ENCODE measurements at places on chromosomes 7 and 10.

DNA sequence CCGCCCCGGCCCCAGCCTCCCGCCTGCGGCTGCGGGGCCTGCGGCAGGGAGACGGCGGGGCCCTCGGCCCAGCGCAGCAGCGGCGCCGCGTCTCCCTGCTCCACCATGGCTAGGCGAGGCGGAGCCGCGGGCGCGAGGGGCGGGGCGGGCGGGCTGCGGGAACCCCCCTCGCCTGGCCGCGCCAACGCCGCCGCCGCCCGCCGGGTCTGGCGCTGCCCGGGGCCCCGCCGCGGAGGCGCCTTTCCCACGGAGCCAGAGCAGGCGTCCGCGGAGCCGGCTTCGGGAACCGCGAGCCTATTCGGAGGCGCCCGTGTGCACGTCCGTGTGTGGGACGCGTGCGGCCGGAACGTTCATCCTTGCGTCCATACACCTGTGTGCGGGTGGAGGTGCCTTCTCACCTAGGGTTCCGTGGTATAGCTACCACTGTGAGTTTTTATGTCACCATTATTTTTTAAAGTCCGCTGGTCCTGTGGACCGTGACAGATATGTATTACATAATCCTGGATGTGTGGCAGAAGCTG, at the start of gene DENND11:
DENND11 (minus strand) TSS at position 120 of the 521 bp plus-strand sequence; CDS start at position 107, 13 bp downstream.
- DNase-seq: peak; percentile 52

DNA sequence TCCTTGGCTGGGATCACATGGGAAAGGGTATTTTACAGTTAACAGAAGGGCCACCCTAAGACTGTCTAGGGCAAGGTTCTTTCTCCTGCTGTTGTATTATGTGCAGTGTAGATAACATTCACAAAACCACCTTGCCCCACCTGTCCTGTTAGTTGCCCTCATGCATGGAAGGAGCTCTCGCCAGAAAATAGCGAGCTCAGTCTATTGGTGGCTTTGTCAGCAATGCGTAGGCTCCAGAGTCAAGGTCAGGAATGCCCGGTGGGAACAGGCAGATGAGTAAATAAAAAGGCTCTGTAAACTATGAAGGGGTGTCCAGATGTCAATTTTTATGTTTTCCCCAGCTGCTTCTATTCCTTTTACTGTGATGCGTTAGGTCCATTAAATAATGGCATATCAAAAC, 107.1 kb upstream of the WDR11 start:
- DNase-seq: no peak

DNA sequence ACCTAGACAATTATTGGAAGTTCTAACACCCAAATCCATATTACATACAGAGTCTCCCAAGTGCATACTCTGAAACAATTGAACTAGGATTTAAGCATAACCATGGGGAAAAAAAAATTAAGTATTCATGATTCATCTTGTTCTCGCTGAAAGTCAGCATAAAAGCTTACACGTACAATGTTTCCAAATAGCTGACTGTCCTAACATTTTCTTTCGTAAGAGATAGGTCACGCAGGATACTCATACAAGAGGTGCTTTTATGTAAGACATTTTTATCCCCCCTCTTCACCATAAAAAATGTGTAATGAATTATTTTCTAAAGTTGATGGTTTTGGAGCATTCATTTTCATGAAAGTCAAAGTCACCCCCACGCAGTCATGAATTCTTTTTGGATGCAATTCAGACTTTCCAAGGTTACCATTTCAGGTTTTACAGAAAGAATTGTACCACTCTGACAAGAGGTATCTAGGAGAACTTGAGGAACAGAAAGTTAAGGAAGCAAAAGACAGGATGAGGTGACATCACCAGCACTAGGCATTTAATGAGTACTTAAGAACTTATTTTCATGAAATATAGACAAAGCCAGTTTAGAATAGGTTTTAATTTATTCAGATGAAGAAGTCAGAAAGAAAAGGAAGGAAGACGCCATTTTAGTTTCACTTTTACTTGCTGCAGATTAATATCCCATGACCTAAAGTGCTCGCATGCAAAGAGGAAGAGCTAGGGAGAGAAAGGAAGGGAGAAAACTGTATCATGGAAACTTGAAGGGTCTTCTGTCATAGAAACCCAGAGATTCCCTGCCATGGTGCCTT, 55.8 kb downstream of the TMEM26 start:
- DNase-seq: no peak

GRCh38 chr7:18913106-18913505, 204.3 kb downstream of the TWIST1 start:
- DNase-seq: no peak

- no peak for DNase-seq
These were observed 537.9 kb upstream of the FOXK1 start for GRCh38 chr7:4144172-4144701.

All from activated CD4-positive, alpha-beta memory T cell treated with anti-CD3 and anti-CD28 coated beads, Interleukin-2, amount 10 ng/mL, durations not matched to agents 7 days and 5 days (primary cell).